ENCODE measurements at places on chromosomes 2 and 18.

DNA sequence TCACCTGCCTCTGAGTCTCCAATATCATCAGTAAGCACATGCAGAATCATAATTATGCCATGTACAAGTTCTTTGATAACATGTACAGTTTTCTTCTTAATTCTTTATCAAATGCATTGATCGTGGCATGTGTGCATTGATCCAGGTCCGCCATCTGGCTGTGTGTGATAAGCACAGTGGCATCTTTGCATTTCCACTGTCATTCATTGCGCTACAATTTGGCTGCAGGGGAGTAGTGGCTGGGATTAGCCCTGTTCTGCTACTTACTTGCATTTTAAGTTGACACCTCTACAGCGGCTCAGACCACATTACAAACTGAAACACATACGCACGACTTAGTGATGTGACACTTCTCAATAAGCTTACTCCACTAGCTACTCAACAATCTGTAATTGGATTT is 83.6 kb upstream of the OTX1 start:
- DNase-seq, result no peak

GRCh38 chr2:220995581-220995980 is 576.5 kb downstream of the EPHA4 start:
- no peak for DNase-seq

DNA sequence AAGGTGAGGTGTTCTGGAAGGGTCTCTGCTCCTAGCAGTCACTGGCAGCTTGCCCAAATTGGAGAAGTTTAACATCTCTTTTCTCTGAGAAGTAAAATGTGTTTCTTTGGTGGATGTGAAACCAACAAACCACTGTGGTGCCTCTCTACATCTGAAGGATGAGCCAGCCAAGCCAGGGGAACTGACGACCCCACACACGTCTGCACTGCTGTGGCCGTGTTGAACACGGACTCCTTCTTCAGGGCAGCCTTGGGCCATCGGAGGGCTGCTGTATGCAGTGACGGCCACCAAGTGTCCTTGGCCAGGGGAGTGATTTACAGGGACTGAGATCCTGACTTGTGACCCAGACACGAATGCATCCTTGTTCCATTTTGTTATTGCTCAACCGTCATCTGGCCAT is 207.8 kb downstream of the ACKR3 start:
- no peak for DNase-seq

- DNase-seq, result no peak
These were observed 131.4 kb upstream of the SLC1A4 start for GRCh38 chr2:64857581-64858471.

GRCh38 chr2:29235411-29235810 is 120.2 kb downstream of the CLIP4 start:
- DNase-seq, result no peak

GRCh38 chr2:173271825-173272224 is 82.8 kb upstream of the CDCA7 start:
- DNase-seq, result no peak

GRCh38 chr2:173202570-173202969 is 126.9 kb downstream of the MAP3K20 start:
- no peak for DNase-seq

DNA sequence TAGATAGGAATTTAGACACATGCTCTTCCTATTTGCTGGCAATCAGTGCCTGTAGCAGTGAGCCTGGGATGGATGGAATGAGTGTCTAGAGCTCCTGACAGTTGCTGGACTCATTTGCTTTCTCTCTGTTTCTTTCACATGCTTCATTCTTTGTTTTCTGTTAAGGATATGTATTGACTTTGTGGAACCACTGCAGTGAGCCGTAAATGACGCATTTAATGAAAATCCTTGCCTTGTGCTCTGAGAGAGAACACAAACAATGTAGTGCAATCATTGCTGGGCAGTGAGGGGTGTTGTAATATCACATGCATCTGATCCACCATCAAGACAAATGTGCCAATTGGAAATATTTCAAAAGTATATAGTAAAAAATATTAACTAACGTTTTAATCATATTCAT is 25.2 kb upstream of the CDH20 start:
- DNase-seq, result no peak

DNA sequence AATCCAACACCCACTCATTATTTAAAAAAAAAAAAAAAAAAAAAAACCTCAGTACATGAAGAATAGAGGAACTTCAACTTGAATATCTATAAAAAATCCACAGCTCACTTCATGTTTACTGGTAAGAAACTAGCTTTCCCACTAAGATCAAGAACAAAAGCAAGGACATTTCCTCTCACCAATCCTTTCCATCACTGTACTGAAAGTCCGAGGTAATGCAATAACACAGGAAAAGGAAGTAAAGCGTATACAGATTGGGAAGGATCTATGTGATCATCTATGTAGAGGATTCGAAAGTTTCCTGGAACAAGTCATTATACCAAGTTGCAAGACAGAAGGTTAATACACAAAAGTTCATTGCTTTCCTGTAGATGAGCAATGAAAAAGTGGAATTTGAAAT is 63.2 kb downstream of the ROCK2 start:
- no peak for DNase-seq

GRCh38 chr2:9952856-9953503 is 1.5 kb downstream of the GRHL1 start:
- DNase-seq, result no peak

DNA sequence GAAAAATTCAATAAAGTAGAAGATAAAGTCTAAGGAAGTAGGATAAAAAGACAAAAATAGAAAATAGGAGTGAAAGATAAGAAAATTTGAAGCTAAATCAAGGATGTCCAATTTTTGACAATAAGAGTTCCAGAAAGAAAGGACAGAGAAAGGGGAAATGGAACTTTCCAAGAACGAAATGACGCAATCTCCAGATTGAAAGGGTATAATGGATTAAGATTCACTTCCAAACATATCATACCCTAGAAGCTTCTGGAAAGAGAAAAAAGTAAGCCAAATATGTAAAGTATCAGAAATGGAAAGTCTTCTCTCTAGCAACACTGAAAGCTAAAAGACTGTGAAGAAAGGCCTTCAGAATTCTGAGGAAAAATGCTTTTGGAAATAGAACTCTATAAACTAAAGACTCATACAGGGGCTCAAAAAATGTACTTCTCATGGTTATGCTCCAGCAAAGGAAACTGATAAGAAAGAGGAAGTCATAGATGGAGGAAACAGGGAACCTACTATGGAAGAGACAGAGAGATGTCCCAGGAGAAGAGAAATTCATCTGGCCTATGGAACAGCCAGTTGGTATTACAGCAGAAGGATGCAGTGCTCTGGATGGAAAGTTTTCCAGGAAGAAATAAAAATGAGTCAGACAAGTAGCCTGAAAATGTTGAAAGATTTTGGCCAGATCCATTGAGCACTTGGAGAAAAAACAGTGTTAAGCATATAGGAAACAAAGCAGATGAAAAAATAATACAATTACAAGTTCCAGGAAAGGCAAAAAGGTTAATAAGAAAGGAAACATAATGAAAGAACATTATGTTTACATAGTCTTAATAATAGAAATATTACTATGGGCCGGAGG is 20.1 kb downstream of the CASP8 start:
- no peak for DNase-seq

- DNase-seq, result no peak
These were observed at the start of gene SLC4A3 for GRCh38 chr2:219627103-219628100. SLC4A3 (plus strand) TSS chr2:219627630; CDS start chr2:219627993, 363 bp downstream.

- no peak for DNase-seq
These were observed 101.8 kb downstream of the SOX11 start for GRCh38 chr2:5794012-5794411.

- no peak for DNase-seq
These were observed 59.0 kb downstream of the RASGRP3 start for GRCh38 chr2:33535421-33535820.
